Activated naive CD4-positive, alpha-beta T cell treated with Interleukin-2 at 50 U/mL for 16 hours (primary cell): ENCODE measurements at places on chromosomes 11 and 22.
A peak's percentile ranks its signal among the peaks of the same experiment; 100 is the strongest.

DNA sequence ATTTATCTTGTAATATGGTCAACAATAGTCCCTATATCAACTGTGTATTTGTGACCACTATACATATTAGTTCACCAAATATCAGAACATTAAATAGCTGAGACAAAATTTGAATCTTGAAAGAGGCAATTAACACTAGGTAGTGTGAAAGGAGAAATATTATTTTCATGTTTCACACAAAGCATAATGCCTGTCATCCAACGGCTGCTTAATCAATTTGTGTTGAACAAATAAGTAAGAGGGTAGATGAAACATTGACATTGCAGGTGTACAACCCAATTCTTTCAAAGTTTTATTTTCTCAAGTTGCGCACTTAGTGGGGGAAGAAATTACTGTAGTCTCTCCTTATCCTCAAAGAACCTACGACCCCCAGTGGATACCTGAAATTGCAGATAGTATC is 3.4 kb upstream of the OR8I2 start:
- no peak for DNase-seq

DNA sequence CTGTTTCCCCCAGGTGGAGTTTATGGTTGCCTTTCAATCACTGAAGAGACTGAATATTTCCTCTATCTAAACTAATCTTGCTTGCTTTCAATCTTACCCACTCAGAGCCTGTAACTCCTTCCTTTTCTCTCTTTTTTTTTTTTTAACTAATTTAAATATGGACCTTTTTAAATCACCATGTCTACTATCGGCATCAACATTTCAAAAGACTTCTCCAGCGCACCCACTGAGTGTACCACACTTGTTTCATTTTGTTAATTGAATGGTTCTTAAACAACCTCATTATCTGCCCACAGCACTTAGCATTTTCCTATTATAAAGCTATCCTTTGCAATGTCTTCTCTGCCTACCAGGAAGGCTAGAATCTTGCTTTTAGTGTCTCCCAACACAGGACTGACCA is 1212.5 kb downstream of the LRRC4C start:
- no peak for DNase-seq

DNA sequence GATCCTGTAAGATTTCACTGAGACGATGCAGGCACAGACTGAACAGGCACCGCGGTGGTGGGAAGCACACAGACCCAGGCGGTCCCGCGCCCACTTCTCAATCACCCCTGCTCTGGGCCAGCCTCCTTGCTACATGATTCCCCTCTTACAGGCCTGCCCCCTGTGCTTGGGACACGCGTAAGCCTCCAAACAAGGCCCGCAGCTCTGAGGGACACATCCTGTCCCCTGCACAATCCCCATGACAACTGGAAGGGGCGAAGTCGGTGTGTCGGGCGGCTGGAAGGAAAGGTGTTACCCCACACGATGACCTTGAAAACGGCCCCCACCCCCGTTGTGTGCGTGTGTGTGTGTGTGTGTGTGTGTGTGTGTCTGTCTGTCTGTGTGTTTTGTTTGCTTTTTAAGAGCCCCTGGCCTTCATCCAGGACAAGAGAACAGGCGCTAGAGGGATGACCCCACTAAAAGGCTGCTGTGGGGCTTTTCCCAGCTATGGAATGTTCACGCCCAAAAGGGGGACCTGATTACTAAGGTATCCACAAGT is 13.1 kb downstream of the CELSR1 start:
- no peak for DNase-seq

DNA sequence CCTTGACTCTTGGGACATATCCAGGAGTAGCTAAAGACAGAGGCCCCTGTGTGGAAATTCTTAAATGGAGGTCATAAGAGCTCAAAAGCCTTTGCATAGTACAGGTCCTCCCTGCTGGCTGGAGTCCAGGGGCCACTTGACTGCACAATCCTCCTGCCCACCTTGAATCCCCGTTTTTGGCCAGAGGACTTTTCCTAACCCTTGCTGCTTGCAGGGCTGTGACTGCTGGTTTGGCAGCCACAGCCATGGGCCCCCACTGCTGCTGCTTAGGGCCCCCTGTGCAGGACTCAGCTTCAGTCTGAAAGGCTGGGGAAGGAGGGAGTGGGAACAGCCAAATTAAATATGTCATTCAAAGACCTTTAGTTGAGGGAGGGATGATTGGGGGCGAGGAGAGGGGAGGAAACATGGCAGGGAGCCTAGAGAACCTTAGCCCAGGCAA is 33.4 kb downstream of the ARHGAP1 start:
- no peak for DNase-seq

DNA sequence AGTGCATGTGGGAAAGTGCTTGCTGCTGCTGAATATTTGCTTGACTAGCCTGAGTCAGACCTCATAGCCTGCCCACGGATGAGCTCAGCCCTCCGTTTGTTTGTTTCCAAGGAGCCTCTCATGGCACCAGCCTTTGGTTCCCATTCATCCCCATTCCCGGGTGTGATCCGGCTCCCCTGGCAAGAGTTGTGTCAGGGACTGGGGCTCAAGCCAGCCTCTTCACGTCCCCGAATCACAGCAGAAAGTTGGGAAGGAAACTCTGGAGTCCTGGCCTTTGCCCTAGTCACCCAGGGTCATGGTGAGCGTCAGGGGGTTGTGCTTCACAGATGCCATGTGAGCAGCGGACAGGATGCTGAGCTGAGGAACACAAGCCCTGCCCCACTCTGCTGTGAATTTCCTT is 13.8 kb downstream of the SEC14L3 start:
- no peak for DNase-seq

GRCh38 chr11:111982019-111982464 is 43.2 kb upstream of the DLAT start:
- DNase-seq = peak; percentile 57

DNA sequence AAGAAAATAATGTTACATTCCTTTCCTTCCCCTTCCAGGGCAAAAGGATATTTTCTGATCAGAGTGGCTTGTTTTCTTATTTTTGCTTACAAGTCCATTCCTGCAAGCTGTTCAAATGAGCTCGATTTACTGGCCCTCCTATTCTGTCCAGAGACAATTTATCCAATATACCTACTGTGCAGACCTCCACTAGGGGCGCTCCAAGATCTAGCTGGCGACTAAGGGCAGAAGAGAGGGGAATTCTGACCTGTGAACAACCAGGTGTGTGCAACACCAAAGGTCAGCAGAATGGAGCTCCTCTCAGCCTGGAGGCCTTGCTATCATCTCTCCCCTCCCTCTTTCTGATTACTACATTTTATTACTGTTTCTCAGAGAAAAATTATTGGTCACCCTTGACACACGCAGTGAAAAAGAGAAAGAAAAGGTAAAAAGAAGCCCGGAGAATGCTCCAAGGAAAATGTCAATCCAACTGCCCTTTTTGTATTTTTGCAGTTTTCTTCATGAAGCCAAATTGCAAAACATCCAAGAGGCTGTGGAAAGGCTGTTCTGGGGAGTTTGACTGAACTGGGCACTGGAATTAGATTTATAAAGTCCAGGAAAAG is 3.2 kb downstream of the SEZ6L start:
- no peak for DNase-seq
